Naive B cell (primary cell): ENCODE measurements at places on chromosomes 4 and X.
A peak's percentile ranks its signal among the peaks of the same experiment; 100 is the strongest.

- H3K27ac ChIP-seq: no peak overlapping the region
- H3K36me3 ChIP-seq: no peaks in the 10 kb centered on the region
- no peak for DNase-seq
- peaks cover 6% of the 10 kb centered on the region for H3K4me1 ChIP-seq
- H3K27me3 ChIP-seq: no peaks in the 10 kb centered on the region
Measured at GRCh38 chrX:57929373-57929772, 19.1 kb upstream of the ZXDA start.

DNA sequence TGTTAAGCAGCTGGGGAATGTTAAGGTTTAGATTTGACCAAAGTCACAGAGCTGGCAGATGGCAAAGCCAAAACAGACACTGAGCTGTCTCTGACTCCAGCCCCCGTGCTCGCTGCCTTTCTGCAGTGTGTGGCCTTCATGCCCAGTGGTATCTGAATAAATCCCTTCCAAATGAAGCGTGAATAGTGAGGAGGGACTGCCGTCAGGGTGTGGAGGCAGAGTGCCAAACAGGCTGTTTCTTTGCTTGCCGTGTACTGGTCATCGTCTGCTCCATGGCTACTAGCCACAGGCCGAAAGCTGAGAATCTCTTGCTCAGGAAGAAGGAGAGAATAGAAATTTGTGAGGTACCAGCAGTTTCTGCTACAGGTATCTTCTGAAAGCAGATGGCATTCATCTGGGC is 19.7 kb downstream of the PRIMPOL start:
- peaks cover 11% of the 10 kb centered on the region for H3K36me3 ChIP-seq
- DNase-seq: no peak
- peaks cover 13% of the 10 kb centered on the region for H3K4me1 ChIP-seq
- H3K27me3 ChIP-seq: no peaks in the 10 kb centered on the region

DNA sequence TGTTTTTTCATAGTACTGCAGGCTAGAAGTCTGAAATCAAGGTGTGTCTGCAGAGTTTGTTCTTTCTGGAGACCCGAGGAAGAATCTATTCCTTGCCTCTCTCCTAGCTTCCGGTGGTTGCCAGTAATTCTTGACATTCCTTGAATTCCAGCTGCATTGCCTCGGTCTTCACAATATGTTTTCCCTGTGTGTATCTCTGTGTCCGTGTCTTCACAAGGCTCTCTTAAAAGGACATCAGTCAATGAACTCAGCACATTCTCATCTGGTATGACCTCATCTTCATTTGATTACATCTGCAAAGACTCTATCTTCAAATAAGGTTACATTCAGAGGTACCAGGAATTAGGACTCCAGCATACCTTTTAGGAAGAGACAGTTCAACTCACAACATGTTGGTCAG is 163.4 kb downstream of the BANK1 start:
- H3K36me3 ChIP-seq: peaks cover 52% of the 10 kb centered on the region
- H3K27ac ChIP-seq: peak overlapping the region; percentile 24
- no peaks in the 10 kb centered on the region for H3K27me3 ChIP-seq
- H3K4me3 ChIP-seq: no peak overlapping the region
- DNase-seq: no peak

- no peak overlapping the region for H3K27ac ChIP-seq
- H3K36me3 ChIP-seq: no peaks in the 10 kb centered on the region
- H3K4me3 ChIP-seq: no peak overlapping the region
- no peaks in the 10 kb centered on the region for H3K27me3 ChIP-seq
- DNase-seq: no peak
Measured at GRCh38 chr4:147829401-147830101, 97.7 kb downstream of the ARHGAP10 start.

GRCh38 chr4:7463566-7464258 is 29.0 kb upstream of the PSAPL1 start:
- peaks cover 1% of the 10 kb centered on the region for H3K27me3 ChIP-seq
- no peaks in the 10 kb centered on the region for H3K36me3 ChIP-seq
- no peak overlapping the region for H3K27ac ChIP-seq
- no peaks in the 10 kb centered on the region for H3K4me1 ChIP-seq
- DNase-seq: no peak
- no peak overlapping the region for H3K4me3 ChIP-seq

- peak overlapping the region; percentile 78 for H3K4me3 ChIP-seq
- peaks cover 6% of the 10 kb centered on the region for H3K4me1 ChIP-seq
- DNase-seq: peak; percentile 6
- peaks cover 9% of the 10 kb centered on the region for H3K27me3 ChIP-seq
- peaks cover 10% of the 10 kb centered on the region for H3K36me3 ChIP-seq
- H3K27ac ChIP-seq: no peak overlapping the region
Measured at GRCh38 chrX:65407157-65407626, 127.4 kb downstream of the LAS1L start.

- DNase-seq: no peak
- no peaks in the 10 kb centered on the region for H3K4me1 ChIP-seq
- H3K27me3 ChIP-seq: no peaks in the 10 kb centered on the region
- no peak overlapping the region for H3K4me3 ChIP-seq
Measured at GRCh38 chr4:99144587-99144986, 490 bp upstream of the ADH4 start.

GRCh38 chr4:149781150-149781549 is 34.5 kb downstream of the IQCM start:
- H3K4me1 ChIP-seq: no peaks in the 10 kb centered on the region
- H3K27ac ChIP-seq: no peak overlapping the region
- DNase-seq: no peak
- H3K27me3 ChIP-seq: no peaks in the 10 kb centered on the region

DNA sequence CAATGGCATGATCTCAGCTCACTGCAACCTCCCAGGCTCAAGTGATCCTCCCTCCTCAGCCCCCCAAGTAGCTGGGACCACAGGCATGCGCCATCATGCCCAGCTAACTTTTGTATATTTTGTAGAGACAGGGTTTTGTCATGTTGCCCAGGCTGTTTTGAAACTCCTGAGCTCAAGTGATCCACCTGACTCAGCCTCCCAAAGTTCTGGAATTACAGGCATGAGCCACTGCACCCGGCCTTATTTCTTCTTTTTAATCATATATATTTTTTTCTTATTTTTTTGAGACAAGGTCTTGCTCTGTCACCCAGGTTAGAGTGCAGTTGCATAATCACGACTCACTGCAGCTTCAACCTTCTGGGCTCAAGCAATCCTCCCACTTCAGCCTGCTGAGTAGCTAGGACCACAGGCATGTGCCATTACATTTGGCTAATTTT is 184.0 kb downstream of the TSPAN5 start:
- no peaks in the 10 kb centered on the region for H3K4me1 ChIP-seq
- no peak for DNase-seq
- no peak overlapping the region for H3K4me3 ChIP-seq

DNA sequence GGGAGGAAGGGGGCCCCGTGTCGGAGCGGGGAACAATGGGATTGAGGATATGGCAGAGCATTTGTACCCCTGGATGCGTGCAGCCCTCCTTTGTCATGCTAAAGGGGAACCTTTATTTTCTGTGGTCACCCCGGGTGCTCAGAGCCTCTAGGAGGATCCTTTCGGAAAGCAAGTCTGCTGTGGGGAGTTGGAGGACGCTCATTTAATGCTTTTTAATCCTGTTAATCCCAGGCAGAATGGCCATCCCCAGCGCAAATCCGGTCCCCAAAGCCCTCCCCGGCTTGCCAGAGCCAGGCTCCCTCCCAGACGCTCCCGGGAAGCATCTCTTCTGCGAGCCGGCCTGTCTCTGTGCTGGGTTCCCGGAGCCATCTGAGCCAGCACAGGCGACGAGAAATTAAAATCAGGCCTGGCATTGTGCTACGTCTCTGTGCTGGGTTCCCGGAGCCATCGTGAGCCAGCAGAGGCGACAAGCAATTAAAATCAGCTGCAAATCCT is 113.2 kb upstream of the PPP2R3B start:
- no peak for DNase-seq
- no peak overlapping the region for H3K27ac ChIP-seq
- no peak overlapping the region for H3K4me3 ChIP-seq
- peaks cover 39% of the 10 kb centered on the region for H3K27me3 ChIP-seq
- peaks cover 2% of the 10 kb centered on the region for H3K4me1 ChIP-seq

- H3K27me3 ChIP-seq: no peaks in the 10 kb centered on the region
- H3K36me3 ChIP-seq: no peaks in the 10 kb centered on the region
- no peak overlapping the region for H3K4me3 ChIP-seq
- H3K4me1 ChIP-seq: no peaks in the 10 kb centered on the region
- peak overlapping the region; percentile 48 for H3K27ac ChIP-seq
Measured at GRCh38 chr4:52989865-52990264, 127.7 kb downstream of the RASL11B start.

GRCh38 chrX:989959-990510 is 222.4 kb downstream of the CRLF2 start:
- H3K4me3 ChIP-seq: peak overlapping the region; percentile 95
- peaks cover 12% of the 10 kb centered on the region for H3K36me3 ChIP-seq
- no peaks in the 10 kb centered on the region for H3K27me3 ChIP-seq
- peak; percentile 91 for DNase-seq

- H3K27ac ChIP-seq: no peak overlapping the region
- DNase-seq: no peak
- no peak overlapping the region for H3K4me3 ChIP-seq
- no peaks in the 10 kb centered on the region for H3K36me3 ChIP-seq
Measured at GRCh38 chr4:141077611-141078225, 55.6 kb downstream of the RNF150 start.
